NB4 (cell line): ENCODE measurements at places on chromosomes 16 and 17.
A peak's percentile ranks its signal among the peaks of the same experiment; 100 is the strongest.

GRCh38 chr17:69335058-69335457, 8.1 kb upstream of the ABCA5 start:
- peak; percentile 19 for DNase-seq

GRCh38 chr17:15490634-15491261, 23.3 kb upstream of the CDRT4 start:
- peak; percentile 14 for DNase-seq

- no peak for DNase-seq
Measured at GRCh38 chr17:67151717-67152116, 93.3 kb downstream of the HELZ start.

GRCh38 chr16:5678371-5678770, 580.8 kb upstream of the EEF2KMT start:
- DNase-seq, result peak; percentile 45

DNA sequence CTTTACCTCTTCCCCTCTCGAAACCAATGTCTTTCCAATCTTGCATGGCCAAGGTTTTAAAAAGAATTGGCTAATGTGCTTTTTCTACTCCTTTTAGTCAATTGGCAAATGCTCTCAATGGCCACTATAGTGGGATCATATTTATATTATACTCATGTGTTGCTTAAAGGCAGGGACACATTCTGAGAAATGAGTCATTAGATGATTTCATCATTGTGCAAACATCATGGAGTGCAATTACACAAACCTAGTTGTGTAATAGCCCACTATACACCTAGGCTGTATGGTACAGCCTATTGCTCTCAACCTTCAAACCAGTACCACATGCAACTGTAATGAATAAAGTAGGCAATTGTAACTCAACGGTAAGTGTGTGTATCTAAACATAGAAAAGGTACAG, 180.9 kb downstream of the HS3ST3A1 start:
- peak; percentile 77 for DNase-seq

DNA sequence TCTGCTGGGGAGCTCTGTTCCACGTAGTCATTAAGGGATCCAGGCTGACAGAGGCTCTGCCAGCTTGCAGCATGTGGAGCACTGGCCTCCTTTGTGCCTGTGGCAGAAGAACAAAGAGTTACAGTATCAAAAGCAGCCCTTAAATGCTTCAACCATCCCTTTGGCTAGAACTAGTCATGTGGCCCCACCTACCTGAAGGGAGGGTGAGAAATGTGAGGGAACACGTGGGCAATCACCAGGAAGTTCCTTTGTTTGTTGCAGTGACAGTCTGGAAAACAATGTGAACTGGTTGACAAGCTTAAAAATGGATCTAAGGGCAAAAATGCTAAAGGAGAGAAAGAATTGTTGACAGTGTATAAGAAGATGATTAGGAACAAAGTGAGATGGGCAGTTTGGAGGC, 290.4 kb upstream of the HSBP1 start:
- no peak for DNase-seq

GRCh38 chr17:77555741-77556291, 402.7 kb upstream of the TNRC6C start:
- DNase-seq, result no peak

DNA sequence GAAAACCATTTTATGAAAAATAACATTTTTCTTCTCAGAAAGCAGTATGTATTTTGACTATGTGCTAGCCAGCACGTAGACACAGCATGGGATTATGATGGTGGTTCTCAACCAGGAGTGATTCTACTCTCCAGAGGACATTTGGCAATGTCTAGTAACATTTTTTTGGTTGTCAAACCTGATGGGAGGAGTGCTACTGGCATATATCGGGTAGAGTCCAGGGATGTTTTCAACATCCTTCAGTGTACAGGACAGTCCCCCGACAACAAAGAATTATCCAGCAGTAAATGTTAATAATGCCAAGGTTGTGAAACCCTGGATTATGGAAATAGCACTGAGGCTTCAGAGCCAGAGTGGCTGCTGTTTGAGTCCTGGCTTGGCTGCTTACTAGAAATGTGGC, 27.7 kb downstream of the AP2B1 start:
- DNase-seq, result no peak

DNA sequence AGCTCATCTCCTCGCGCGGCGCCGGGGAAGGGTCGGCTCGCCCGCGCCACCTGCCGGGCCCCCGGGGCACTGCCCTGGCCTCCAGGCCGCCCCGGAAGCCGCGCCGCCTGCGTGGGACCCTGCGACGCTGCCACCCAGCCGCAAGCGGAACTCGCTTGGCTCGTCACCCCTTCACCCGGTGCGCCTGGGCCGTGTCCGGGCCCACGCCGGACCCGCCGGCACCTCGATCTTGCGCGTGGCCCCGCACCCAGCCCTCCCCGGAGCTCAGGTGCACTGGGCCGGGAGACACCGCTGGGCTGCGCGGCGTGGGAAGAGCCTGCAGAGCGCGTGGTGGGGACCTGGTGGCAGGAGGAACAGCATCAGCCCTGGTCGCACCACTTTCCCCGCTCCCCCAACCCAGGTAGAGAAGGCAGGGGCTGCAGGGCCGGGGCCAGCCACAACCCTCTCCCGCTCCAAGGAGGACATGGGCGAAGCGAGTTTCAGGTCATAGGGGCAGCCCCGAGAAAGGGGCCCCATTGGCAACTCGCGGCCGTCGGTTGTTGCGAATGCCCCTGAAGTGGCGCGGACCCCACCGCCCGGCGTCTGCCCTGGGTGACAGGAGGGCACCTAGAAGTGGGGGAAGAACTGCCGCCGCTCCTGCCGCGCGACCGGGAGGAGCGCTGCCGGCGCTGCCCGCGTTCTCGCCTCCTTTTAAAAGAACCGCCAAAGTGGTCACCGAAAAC, 363 bp upstream of the MIF4GD start:
- DNase-seq, result peak; percentile 87

DNA sequence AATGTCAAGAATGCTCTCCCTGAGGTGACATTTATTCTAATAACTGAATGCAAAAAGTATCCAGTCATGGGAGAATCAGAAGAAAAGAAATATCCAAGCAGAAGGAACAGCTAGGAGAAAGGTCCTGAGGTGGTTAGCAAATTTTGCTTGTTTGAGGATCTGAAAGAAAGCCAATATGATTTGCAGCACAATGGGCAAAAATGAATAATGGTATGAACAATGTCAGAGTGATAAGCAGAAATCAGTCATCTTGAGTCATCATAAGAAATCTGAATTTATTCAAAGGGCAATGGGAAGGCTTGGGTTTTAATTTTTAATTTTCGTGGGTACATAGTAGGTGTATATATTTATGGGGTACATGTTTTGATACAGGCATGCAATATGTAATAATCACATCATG, 68.5 kb downstream of the BRIP1 start:
- no peak for DNase-seq

GRCh38 chr16:60821661-60822060, 1214.6 kb downstream of the CDH8 start:
- DNase-seq, result no peak

DNA sequence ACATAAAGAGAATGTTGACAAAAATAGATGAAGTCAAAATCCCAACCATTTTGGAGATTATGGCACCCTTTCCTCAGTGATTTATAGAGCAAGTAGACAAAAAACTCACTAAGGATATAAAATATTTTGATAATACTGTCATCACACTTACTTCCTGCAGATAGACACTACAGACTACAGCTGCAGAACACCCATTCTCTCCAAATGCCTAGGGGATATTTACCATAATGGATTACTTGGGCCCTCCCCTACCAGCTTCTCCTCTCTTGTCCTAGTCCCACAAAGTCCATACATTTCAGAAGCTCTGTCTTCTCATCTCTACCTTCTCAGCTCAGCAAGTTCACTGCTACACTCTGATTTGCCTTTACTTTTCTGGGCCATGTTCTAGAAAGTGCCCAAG, 37.2 kb upstream of the CCNF start:
- DNase-seq, result no peak

DNA sequence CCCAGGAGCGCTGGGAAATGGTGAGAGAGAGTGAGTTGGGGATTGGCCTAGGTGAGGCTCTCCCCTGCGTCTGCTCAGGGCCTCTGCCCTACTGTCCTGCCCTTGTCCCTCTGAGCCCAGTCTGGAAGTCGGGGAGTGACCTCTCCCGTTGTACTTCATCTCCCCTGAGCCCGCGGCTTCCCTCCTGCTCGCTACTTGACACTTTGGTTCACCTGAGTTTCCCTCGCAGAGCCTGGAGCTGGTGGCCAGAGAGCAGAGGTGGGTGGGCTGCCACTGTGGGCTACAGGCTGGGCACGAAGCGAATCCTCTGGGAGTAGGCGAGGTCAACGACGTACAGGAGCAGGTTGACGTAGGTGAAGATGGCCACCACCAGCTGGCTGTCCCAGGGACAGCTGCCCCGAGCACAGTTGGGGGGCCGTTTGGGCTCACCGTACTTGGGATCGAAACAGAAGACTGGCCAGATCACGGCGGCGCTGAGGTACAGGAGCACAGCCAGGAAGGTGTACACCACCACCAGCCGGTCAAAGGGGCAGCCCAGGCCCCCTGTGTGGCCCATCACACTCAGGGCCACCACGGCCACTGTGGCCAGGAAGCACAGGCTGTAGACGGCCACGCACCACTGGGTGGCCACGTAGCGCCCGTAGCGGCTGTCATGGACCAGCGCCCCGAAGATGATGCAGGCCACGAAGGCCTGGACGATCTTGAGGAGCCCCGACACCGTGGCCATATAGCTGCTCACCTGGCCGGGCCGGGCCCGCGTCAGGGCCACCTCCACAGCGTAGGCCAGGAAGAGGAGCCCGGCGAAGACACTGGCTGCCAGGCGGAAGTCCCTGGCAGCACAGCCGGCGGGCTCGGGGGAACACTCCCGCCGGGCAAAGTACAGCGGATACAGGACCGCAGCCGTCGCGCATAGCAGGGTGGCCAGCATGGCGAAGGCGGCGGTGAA, 3.7 kb upstream of the PYCR1 start:
- DNase-seq, result no peak

GRCh38 chr17:45334701-45335677, 18.2 kb upstream of the MAP3K14 start:
- no peak for DNase-seq

DNA sequence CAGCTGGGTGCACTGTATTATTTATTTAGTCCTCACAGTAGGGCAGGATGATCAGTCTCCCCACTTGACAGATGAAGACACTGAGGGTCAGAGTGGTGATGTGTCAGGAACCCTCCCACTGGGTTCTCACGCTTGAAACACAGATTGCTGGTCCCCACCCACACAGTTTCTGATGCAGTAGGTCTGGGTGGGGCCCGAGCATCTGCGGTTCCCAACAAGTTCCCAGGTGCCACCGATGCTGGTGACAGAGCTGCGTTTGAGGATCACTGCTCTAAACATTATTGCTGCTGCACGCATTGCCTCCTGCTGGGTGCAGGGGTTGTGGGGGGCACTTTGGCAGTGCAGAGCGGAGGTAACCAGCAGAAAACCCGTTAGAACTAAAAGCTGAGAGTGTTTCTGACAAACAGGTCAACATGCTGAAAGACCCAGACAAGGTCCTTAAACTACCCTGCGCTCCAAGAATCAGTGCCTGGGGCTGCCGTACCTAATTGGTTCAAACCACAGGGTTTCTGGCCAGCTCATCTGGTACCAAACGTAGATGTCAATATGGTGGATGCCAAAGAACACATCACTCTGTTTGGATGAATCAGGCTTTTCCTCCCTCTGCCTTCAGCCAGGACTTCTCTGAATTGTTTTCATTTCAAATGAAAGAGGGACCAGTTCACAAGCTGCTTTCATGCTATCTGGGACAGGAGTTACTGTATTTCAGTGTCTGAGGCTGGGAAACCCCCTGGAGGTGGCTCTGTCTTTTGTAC, 76.0 kb downstream of the ABCC1 start:
- no peak for DNase-seq

- DNase-seq, result no peak
Measured at GRCh38 chr16:22614271-22614947, 103.7 kb downstream of the NPIPB5 start.

GRCh38 chr17:44219108-44219615, 313 bp downstream of the UBTF start:
- DNase-seq, result peak; percentile 79

- no peak for DNase-seq
Measured at GRCh38 chr16:50457979-50458491, 89.2 kb upstream of the BRD7 start.

GRCh38 chr16:46991729-46992704, 18.5 kb upstream of the DNAJA2 start:
- DNase-seq, result no peak

DNA sequence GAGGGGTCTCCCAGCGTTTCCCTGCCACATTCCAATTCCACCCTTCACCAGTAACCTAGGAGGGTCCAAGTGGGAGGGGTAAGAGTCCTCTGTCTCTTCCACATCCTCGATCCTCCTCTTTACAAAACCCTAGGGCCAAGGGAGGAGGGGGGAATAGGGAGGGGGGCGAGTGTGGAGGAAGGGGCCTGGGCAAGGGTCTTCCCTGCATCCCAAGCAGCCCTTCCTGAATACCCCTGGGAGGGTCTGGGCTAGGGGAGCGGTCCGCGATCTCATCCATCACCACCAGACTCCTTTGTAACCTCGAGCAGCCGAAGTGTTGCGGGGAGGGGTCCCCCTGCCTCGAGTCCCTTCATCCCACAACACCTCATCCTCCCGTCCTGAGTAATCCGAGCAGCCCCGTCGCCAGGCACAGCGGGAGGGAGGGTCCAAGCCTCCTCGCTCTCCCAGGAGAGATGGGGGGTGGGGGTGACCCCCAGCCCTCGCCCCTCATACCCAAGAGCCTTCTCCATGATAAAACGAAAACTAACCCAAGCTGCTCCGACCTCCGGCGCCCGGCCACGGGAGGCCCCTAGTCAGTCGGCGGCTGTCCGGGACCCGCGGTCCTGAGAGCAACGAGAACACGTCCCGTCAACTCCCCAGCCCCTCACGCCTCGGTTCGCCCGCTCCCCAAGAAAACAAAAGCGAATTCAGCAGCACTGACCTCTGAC, 502 bp downstream of the SMPD3 start:
- DNase-seq, result no peak

DNA sequence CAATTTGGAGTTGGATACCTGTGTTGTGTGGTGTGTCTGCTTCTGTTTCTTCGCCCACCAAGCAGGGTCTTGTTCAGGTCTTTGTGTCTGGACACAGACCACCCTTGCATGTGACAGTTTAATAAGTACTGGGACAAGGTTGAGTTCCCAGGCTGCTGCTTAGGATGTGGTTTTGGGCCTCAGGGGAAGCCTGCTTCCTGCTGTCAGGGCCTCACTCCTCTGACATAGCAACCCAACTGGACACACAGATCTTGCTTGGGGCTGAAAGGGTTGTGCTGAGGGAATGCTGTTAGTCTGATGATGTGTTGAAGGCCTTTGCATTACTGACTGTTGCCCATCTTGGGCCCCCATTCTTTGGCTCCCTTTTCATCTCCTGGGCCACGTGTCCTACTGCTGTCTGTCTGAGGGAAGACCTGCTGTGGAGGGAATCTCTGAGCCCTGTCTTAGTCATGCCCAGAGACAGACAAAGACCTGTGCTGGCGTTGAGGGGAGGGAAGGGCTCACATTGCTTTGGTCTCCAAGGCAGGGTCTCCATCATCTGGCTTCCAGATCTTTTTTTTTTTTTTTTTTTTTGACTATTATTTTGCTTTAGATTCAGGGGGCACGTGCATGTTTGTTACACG, 4.7 kb upstream of the TGFB1I1 start:
- peak; percentile 91 for DNase-seq

- peak; percentile 84 for DNase-seq
Measured at GRCh38 chr16:50695017-50696000, 1.9 kb downstream of the NOD2 start.

GRCh38 chr17:3536716-3537115, 20.9 kb downstream of the TRPV3 start:
- DNase-seq, result no peak

GRCh38 chr17:8821446-8822105, 22.4 kb upstream of the MFSD6L start:
- no peak for DNase-seq
